ENCODE measurements at places on chromosomes 12 and 14.
A peak's percentile ranks its signal among the peaks of the same experiment; 100 is the strongest.

DNA sequence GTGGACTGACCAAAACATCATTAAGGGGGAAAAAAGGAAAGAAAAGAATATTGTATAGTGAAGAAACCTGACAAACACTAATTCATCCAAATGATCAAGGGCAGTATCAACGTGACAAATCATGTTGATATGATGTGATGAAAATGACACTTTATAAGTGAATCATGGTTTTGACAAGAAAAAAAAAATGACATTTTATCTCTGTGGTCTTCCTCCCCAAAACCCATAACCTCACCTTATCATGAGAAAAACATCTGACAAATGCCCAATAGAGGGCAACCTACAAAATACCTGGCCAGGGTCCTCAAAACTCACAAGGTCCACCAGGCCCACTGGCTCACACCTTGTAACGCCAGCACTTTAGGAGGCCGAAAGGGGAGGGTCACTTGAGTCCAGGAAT lies 13.8 kb downstream of the TMED10 start:
- no peak for DNase-seq

DNA sequence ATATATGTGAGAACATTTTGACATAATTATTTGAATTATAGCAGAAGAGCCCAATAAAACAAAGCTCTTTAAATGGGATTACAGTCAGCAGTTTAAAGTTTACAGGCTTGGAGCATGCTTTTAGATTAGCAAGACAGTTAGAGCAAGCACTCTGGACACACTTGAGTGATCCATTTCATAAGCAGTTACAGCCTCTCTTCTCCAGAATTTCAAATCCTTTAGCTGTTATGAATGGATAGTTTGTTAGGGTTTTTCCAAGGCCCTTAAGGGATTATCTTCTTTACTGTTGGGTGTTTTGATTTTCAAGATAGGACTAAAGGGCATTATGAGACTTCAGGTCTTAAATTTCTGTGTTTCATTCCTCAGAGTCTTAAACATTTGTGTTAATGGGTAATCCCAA lies 36.3 kb downstream of the BEST3 start:
- no peak for DNase-seq

DNA sequence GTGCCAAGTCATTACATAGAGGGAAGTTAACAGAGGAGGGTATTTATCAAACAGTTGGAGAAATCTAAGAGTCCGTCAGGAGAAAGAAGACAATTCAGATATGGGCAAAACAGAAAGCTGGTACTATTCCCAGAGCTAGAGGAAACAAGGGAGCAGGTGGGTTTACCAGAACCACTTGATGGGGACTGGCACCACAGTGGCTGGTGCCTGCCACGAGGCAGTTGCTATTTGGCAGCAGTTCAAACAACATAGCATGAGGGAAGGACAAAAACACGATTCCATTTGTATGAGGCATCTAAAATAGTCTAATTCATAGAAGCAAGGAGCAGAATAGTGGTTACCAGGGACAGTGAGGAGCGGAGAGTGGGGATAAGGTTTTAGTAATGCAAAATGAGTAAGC lies 24.6 kb upstream of the KLRD1 start:
- no peak for DNase-seq

- DNase-seq = no peak
Measured at GRCh38 chr14:96037891-96038557, 1.1 kb upstream of the C14orf132 start.

DNA sequence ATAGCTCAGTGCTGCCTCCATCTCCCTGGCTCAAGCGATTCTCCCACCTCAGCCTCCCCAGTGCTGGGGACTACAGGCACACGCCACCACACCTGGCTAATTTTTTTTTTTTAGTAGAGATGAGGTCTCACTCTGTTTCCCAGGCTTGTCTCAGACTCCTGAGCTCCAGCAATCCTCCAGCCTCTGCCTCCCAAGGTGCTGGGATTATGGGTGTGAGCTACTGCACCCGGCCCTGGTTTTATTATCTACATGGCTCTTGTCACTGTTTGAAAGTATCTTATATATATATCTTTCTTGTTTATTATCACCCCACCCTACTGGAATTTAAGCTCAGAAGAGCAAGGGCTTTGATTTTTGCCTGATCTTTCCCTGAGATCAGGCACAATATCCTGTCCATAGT lies 7.6 kb upstream of the TMED10 start:
- DNase-seq = no peak

DNA sequence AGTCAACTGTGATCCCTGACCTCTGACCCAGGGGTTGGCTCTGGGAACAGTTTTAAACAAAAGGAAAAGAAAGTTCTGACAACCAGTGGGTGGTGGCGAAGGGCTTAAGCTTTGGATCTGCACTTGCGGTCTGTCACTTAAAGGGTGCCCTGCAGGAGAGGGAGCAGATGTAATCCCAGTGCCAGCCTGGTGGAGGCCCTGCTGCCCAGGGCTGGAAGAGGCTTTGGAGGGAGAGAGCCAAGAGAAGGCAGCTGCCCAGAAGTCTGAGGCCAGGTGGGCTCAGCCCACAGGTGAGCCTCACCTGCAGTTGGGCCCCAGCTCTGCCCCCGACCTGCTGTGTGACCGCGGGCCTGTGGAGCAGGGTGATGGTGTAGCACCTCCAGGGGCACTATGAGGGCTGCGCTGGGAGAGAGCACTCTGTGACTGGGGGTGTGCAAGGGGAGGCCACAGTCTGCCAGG lies 19.1 kb downstream of the SH2B3 start:
- no peak for DNase-seq

GRCh38 chr12:111366583-111366982 lies 2.3 kb downstream of the PHETA1 start:
- no peak for DNase-seq

- DNase-seq = no peak
Measured at GRCh38 chr12:98002887-98003493, 512.4 kb upstream of the TMPO start.

DNA sequence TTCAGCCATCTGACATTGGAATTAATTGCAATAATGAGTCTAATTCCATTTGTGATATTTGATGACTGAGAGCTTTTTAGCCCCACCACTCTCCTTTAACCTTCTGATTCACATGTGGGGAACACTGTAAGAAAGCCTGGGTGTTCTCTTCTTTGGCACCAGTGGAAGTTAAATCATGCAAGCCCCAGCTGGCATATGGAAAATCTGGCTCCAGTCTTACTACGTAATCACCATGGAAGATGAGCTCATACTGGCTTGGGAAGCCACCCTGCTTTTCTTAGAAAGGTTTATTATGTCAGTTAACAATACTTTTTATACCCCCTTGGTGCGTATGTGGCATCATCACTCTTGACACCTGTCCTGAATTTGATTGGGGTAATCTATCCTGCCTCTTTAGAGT lies 479.3 kb downstream of the SLC16A7 start:
- no peak for DNase-seq

GRCh38 chr12:93749515-93749914 lies 72.3 kb downstream of the CRADD start:
- no peak for DNase-seq

DNA sequence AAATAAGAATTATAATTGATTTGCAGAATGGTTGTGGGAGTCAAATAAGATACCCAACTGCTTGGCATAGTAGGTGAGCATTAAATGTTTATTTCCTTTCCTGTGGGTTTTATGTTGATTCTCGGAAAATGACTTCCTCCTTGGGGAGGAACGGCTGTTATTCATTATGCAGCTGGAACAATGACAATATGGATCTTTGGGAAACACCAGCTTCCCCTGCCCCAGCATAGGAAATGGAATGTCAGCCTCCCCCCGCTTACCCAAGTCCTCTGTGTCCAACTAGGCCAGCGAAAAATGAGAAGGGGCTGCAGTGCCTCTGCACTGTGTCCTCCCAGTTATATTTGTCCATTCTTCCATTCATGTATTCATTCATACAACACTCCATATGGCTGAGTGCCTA lies 11.7 kb upstream of the CCDC177 start:
- DNase-seq = no peak

- DNase-seq = no peak
Measured at GRCh38 chr12:120972870-120973543, 5.3 kb upstream of the HNF1A start.

GRCh38 chr14:92398888-92399636 lies 76.1 kb downstream of the SLC24A4 start:
- DNase-seq = no peak

- DNase-seq = no peak
Measured at GRCh38 chr14:22391908-22392565, 197.0 kb downstream of the DAD1 start.

DNA sequence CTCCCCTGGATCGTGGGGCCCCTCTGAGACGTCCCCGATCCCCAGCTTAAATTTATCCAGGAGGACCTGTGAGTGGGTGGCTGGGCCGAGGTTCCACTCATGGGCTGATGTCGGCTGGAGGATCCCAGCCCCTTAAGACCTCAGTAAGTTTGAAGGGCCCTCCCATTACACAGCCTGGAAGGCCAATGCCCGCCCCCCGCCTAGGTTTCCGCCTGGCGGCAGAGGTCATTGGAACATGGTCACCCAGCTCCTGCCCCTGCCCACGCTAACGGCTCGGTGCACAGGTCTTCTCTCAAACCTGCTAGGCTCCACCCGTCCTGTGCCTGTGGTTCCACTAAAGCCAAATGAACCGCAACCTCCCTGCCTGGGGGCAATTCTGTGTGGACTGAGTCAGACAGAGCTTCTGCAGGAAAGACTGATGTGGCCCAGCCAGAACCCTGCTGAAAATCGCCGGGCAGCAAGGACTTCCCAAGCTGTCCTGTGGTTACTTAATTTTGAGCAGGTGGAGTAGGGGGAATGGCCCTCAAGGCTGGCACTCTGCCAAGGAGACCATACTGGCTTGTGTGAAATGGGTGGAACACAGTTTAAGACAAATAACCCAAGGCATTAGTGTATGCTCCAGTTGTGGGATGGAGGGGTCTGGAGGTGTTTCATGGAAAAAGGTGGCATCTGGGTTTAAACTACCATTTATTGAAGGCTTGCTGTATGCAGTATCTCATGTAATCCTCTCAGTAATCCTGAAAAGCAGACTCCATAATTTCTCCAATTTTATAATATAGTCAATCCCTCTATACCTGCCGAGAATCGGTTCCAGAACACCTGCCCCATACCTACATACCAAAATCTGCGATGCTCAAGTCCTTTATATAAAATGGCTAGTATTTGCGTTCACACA lies 903 bp upstream of the NT5DC3 start:
- DNase-seq = no peak

- DNase-seq = no peak
Measured at GRCh38 chr12:79388011-79388410, 302.8 kb downstream of the PAWR start.

DNA sequence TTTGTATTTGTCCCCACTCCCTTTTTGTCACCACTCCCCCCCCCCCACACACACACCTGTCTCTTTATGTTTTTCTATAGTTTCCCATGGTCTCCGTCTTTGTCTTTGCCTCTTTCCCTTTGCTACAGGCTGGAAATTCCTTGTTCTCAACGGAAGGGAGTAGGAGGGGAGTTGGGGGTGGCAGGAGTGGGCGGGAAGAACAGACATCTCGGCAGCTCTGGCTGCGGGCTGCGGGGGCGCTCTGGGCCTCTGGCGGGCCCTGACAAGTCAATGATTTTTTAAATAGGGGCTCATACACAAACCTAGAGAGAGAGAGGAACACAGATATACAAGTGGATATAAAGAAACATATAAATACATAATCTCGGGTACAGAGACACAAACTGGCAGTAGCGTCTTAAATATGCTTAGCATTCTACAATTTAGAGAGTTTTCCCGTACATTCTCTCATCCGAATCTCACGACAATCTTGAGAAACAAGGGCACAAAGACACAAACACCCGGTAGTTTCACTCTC lies 2.4 kb upstream of the NAB2 start:
- DNase-seq = peak; percentile 50

- DNase-seq = no peak
Measured at GRCh38 chr12:3114671-3115070, 37.5 kb downstream of the TSPAN9 start.

DNA sequence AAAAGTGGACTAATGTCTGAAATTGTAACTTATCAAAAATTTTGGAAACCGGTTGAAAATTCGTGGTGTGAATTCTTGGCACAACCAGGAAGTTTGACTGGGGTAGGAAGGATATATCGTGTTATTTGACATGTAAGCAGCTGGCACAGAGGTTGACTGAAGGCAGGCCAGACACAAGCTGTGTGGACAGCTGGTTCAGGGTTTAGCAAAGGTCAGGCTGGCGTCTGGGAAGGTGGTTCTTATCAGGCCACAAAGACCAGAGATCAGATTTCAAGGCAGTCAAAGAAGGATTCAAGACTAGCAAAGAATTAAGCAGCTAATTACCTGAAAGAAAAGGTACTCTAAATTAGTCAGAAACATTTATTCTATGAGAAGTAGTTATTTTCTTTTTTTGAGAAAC lies 450.2 kb upstream of the MDGA2 start:
- DNase-seq = no peak

- DNase-seq = no peak
Measured at GRCh38 chr12:114913871-114914801, 230.2 kb upstream of the TBX3 start.

DNA sequence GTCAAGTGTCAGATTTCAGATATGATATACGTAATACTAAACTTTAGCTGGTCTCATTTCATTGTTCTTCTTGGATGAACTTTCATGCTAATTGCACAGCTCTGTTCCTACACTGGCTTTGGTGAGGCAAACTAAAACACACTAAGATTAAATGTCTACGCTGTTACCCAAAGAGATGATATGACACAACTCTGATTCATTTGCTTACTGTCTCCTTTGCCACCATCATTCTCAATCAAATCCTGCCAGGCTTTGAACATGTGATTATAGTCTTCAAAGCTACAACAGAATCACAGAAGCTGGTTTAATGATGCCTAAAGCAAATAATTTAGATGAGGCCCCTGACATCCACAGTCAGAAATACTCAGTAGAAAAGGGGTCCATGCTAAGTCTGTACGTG lies 37.7 kb downstream of the MDGA2 start:
- DNase-seq = no peak

- DNase-seq = no peak
Measured at GRCh38 chr12:117718141-117718540, 250.6 kb downstream of the KSR2 start.

DNA sequence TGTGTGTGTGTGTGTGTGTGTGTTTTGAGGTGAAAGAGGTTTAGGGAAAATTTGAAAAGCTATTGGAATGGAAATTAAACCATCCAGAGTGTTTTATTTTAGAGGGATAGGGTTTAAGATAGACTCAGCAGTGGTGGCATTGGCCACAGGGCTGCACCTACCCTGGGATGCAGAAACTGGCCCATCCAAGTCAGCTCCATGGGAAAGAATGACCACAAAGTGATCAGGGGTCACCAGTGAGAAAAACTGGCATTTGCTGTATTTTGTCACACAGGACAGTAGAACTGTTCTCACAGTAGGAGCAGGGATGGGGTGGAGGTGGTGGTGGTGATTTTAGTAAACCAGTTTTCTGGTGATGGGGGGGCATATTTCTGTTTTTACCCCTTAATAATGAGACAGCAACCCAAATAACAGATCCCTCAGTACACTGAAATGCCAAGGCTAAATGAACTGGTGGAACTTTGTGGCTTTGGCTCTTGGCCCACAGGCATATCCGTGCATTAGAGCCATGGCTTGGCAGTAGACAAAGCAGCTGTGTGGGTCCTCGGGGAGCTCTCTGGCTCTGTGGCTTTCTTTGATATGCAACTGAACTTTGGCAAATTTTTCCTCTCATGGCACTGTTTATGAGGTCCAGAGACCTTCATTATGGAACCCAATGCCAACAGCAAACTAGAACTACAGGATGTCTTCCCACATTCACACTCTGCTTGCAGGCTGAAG lies 348.3 kb downstream of the ZFP36L1 start:
- DNase-seq = no peak

All from stimulated activated CD4-positive, alpha-beta T cell treated with anti-CD3 and anti-CD28 coated beads, Interleukin-1b, Interleukin-23, amount 100 ng/mL, for 1 hour (primary cell).